ENCODE measurements at places on chromosomes 2 and 18.

DNA sequence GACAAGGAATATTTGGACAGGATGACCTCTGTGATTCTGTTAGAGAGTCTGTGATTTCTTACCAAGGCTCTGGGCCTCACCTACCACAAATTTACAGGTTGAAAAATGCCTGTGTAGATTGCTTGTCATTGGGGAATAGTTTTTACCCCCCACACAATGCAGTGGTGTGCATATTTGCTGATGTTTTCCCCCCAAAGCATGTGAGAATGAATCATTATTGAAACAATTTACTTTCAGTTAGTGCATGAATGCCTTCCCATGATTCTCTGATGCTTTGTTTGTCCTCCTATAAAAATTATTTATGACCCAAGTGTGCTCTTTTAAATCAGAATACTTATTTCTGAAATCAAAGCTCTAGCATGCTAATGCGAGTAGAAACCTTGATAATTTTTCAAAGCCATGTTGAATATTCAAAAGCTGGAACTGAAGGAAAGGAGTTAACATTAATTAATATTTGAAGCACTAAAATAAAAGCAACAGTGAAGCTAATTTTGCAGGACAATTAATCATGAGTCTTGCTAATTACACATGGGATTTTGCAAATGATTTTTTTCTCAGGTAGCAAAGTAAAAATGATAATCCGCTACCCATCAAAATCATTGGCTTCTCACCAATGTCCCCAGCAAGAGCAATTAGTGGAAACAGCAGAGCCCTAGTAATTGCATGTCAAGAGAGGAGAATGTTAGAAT, 361.2 kb upstream of the HNRNPA3 start:
- no peak for DNase-seq

GRCh38 chr2:75607400-75607798, 39.2 kb upstream of the MRPL19 start:
- no peak for DNase-seq

DNA sequence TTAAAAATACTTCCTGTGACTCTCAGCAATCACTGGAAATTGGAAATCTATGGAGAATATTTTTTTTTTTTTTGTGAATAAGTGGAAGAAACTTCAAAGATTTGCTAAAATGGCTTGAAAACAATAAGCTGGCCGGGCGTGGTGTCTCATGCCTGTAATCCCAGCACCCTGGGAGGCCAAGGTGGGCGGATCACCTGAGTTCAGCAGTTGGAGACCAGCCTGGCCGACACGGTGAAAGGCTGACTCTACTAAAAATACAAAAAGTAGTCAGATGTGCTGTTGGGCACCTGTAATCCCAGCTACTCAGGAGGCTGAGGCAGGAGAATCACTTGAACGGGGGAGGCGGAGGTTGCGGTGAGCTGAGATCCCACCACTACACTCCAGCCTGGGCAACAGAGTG, 155.5 kb upstream of the CAVIN2 start:
- no peak for DNase-seq

GRCh38 chr2:196965651-196966050, 39.1 kb upstream of the PGAP1 start:
- DNase-seq: no peak

DNA sequence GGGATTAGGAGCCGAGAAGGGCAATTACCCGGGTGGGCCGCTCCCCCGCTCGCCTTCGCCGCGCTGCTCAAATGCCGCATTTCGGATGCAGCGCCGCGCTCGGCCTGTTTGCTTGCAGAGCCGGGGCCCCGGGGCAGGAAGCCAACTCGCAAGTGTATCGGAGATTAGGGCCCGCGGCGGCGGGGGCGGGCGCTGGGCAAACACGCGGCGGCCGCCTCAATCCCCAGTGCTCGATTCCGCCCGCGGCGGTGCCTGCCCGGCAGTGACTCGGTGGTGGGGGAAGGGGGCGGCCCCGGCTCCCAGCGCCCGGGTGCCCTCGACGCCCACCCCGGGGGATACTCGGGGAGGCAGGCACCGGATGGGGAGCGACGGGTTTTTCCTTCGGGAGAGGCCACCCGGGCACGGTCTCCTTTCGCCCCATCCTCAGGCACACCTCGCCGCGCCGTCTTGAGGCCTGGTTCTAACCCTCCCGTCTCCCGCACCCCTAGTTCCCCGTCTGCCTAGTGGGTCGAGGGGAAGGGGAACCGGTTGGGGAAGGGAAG, 26.6 kb upstream of the NOTO start:
- peak; percentile 77 for DNase-seq

- no peak for DNase-seq
Observed at GRCh38 chr18:37476182-37476581, 89.4 kb downstream of the CELF4 start.

GRCh38 chr18:267380-267687, 513 bp downstream of the THOC1 start:
- no peak for DNase-seq
